ENCODE measurements at places on chromosomes 3 and 15.
A peak's percentile ranks its signal among the peaks of the same experiment; 100 is the strongest.

DNA sequence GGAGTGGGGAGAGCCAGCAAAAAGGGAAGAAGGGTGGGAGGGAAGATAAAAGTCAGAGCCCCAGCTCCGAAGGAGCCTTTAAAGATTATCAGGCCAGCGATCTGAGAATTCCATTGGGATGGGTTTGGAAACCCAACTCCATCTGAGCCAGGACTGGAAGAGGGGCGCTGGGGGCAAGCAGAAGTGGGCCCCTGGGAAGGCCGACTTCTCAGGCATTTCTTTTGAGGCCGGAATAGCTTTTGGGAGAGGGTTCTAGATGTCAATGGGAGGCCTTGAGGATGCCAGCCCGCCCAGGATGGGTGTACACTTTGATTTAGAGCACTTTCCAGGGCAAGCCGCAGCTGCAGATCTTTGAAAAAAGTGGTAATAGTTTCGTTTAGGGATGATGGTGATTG, 6.6 kb upstream of the SOX2 start:
- DNase-seq: no peak

GRCh38 chr3:9468460-9468859, 71.0 kb downstream of the SETD5 start:
- DNase-seq: no peak

- peak; percentile 33 for DNase-seq
Observed at GRCh38 chr3:45509038-45509767, 85.3 kb upstream of the LIMD1 start.

- no peak for DNase-seq
Observed at GRCh38 chr15:100433304-100433703, 91.5 kb upstream of the ADAMTS17 start.

GRCh38 chr15:98850961-98851572, 156.5 kb downstream of the PGPEP1L start:
- no peak for DNase-seq

DNA sequence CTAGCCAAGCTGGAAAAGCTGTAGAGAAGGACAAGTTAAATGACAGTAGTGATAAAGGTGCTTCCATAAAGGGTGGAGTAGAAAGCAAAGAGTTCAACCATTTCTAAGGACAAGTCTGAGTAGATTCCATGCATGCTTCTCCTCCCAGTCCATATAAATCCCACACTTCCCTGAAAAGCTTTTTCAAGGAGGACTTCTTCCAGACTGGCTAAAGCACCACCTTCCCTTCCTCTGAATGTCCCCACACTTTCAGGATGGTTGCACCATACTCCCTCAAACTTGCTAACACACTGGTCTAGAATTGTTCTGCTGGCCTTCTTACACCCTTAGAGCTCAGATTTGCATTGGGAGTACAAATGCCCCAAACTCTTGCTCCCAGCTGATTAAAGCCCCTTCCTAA, 40.9 kb downstream of the FBN1 start:
- DNase-seq: no peak

DNA sequence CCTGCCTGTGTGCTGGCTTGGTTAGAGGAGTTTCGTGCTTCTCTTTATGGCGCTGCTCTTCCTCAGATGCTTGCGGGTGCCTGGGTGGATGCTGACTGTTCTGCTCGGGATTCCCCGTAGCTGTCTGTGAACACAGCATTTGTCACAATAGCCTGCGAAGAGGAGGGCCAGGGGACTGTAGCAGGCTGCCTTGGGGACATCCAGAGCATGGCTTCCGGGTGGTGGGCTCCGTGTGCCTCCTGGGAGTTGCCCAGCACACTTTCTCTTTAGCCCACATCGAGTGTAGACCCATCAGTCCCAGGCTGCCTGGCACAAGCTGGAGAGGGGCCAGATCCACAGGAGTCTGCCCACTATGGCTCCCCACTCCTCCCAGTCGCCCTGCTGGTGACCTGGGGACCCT, 22.4 kb downstream of the LRRK1 start:
- DNase-seq: no peak

GRCh38 chr3:14471016-14471415, 68.6 kb downstream of the SLC6A6 start:
- DNase-seq: no peak

DNA sequence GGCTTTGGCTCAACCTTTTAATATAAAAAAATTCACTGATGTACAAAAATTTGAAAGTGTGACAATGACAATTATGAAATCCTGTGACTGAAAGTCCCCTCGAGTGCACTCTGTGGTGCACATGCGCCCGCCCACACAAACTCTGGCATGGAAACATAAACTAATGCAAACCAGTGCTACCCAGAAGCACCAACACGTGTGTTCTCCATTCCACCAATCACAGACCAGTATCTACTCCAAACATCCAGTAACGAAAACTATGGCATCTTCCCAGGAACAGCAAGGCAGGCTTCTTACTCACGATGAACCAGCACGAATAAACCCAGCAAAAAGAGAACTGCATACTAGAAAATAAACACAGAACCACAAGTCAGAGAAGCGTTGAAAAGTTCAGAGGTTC, 11.7 kb upstream of the NMB start:
- no peak for DNase-seq

- DNase-seq: no peak
Observed at GRCh38 chr3:14374444-14374883, 27.9 kb upstream of the SLC6A6 start.

- DNase-seq: peak; percentile 1
Observed at GRCh38 chr3:3998140-3998922, 199.1 kb downstream of the LRRN1 start.

DNA sequence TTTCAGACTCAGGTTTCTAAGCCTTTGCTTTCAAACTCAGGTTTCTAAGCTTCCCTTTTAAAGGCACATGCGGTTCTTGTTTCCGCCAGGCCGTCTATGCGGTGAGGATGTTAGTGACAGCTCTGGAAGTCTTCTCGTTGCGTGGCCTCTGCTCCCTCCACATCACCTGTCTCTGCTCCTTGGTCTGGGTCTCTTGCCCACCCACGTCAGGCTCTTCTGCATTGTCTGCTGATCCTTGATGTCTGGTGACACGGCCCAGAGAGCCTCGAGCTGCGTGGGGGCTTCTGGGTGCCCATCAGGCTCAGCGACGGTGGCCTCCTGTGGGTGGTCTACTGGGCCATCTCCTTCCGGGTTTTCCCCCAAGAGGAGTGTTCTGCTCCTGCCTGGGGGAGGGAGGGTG, 30.5 kb downstream of the KLF13 start:
- no peak for DNase-seq

DNA sequence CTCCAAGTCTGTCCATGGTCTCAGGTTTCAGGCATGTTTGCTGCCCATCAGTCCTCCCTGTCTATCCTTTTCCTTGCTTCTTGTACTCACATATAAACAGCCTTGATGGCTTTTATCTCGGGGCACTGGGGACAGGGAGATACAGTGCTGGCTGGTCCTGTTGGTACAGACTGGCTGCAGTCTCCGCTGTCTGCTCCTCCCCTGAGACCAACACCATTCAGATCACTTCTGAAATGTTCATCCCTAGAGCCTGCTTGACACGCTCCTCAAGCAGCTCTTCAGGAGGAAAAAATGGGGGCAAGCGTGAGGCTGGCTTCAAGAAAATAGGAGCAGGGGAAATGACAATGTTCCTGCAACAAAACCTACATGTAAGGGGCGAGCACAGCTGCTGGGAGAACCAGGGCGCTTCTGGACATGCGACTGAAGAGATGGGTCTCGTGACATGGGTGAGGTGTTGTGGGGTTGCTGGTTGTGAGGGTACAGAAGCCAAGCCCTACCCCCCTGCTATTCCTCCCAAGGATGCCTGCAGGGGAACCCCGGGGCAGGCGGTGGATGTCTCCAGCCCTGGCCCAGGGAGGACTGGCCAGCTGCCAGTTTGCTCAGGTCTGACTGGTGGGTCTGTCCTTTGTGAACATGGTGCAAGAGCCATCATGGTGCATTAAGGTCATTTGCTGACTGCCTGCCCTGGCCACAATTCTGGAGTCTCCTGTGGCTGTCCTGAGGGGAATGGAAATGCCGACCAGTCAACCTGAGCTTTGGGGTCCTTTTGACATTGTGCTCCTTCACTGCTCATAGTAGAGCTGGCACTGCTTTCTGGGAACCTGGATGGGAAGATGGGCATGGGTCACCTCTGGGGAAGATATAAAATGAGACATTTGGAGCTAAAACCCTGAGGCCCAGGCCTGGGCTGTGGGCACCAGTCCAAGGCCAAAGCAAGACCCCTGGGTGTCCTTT, 40.1 kb downstream of the KY start:
- no peak for DNase-seq

- DNase-seq: no peak
Observed at GRCh38 chr3:195462308-195462610, 19.4 kb upstream of the ACAP2 start.

DNA sequence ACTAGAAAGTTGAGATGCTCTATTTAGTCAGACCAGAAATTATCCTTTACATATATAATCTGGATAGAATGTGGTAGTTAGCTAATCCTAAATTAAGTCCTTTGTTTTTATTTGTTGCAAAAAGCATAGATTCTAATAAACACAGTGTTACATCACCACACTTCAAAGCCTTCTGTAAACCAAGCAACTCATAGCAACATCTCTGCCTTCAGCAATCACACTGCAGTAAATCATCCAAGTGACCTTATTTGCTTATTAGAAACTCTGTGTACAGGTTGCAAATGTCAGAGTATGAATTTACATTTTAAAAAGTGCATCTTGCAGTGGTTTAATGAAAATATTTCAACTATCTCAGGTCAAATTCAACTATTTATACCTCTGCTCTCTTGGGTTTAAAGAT, 242.5 kb downstream of the GBE1 start:
- DNase-seq: no peak

DNA sequence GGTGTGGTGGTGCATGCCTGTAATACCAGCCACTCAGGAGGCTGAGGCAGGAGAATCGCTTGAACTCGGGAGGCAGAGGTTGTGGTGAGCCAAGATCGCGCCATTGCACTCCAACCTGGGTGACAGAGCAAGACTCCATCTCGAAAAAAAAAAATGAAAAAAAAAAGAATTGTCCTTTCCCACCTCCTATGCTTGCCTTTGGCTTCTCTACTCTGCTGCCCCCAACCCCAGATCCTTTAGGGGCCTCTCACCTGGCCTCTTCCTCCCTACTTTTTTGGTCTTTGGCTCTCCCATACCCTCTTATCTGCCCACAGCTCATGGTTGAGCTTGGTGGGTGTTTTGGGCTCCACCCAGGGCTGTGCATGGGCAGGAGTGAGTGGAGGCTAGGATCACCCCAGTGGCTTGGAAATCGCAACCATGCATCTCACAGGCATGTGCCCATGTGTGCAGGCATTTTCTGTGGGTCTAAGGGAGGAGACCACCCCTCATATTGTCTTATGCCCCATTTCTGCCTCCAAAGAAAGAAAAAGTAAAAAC, 2.1 kb upstream of the SHISA5 start:
- DNase-seq: no peak

DNA sequence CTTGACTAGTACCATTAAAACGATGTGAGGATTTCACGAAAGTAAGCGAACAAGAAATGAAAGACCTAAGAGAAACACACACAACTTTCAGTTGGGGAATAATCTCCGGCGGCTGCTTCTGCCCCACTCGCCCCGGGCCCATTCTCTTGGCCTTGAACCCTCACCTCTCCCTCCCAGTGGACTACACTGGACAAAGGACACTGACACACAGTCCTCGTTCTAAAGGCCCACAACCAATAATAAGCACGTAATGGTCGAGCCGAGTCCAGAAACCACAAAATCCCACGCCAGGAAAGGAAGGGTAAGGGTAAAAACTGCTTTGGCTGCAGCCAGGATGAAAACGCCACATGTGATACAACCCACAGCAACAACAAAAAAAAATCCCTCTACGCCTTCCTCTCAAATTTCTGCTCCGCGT, 469 bp downstream of the ZNF770 start:
- DNase-seq: no peak

- no peak for DNase-seq
Observed at GRCh38 chr15:34900748-34901147, 68.8 kb downstream of the AQR start.

- DNase-seq: no peak
Observed at GRCh38 chr3:194040516-194041273, 95.3 kb upstream of the HES1 start.

DNA sequence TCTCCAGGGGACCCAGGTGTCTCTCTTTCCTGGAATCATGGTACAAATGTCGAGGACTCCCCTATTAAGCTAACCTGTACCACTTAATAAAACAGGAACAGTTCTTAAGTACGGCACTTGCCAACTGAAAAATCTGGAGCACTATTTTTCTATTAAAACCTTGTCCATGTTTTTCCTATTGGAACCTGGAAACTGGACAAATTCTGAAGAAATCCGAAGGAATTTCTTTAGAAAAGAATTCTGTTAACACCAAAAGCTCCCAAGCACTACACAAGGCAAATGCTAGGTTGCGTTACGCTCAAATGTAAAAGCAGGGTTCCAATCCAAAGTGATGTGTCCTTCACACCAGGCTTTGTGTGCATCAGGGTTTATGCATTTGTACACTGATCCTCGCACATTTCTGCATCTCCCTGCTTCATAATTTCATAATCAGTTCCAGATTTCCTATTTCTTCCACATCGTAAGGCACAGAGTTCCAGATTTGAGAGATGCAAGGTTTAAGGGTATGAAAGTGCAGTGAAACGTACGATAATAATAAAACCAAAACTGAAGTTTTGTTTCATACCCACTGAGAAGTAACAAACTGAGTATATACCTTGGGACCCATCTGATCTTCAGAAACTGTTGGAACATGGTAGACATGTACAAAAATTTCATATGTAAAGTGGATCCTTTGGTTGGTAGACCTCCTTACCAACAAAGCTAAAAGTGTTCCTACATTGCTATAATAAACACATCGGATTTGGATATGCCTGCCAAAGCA, 132.1 kb upstream of the WNT5A start:
- no peak for DNase-seq

DNA sequence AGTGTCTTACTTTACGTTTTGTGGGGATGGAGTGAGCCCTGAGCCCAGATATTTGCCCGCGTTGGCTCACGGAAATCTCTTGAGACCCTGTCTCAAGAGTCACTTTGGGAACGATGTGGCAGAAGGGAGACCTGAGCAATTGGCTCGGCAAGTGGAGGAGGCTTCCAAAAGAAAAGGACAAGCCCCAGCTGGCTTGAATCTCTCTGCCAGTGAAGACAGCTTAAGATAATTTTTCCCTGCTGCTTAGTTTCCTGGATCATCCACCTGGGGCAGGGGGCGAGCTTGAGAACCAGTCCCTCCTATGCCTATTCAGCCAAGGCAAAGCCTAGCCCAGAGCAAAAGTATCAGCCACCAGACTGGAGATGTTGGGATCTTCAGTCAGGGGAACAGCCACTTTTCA, 708 bp downstream of the SEC22A start:
- DNase-seq: no peak

DNA sequence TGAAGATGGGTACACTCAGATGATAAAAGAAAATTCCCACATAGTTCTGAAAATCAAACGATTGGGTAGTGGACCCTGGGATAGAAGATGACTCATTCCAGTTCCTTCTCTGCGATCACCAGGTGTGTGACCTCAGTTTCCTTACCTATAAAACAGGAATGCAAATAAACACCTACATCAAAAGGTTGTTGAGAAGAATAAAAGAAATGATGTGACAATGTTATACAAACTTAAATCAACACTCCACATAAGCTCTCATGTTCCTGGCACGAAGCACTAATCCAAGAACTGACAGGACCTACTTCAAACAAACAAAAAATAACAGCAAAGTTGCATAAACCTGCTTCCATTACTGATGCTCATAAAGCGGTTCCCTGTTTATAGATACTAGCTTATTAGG, 69.2 kb downstream of the RORA start:
- no peak for DNase-seq

- DNase-seq: no peak
Observed at GRCh38 chr15:89419370-89419984, 76.9 kb downstream of the RHCG start.

Data from amygdala (tissue), 56 donors.